WERI-Rb-1 (cell line): ENCODE measurements at places on chromosomes 6 and 20.
A peak's percentile ranks its signal among the peaks of the same experiment; 100 is the strongest.

DNA sequence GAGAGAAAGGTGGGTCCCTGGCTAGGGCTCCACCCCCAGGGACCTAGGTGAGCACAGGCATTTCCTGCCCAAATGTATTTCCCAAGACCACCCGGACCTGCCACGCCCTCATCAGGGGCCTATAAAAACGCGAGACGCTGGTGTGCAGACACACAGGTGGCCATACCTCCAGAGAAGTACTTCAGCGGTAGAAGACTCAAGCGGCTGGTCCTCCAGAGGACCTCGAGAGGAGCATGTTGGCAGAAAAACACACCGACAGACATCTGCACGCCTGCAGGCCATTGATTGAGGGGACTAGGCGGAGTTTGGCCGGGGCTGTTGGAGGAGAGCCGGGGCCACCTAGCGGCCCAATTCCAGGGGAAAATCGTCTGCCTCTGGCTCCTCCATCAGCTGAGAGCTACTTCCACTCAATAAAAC, 695.8 kb upstream of the MMS22L start:
- no peak for DNase-seq

- DNase-seq: no peak
These were observed 36.6 kb downstream of the NSFL1C start for GRCh38 chr20:1430004-1430451.

- no peak for DNase-seq
These were observed 184.1 kb upstream of the GMDS start for GRCh38 chr6:2429460-2429859.

DNA sequence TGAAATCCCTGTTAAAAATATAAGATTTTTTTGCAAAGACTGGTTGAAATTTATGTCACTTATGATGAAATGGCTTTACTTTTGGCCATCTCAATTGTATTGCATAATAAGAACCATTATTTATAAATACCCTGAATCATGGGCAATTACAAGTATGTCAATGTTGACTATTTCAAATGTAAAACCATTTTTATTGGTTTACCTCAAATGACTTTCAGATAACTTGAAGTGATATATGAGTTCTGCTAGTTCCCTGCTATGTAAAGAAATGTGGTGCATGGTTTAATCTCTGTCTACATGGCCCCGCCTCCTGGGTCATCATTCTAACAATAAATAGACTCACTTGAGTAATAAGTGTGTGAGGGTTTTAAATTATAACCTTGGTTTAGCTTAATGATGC, 275.6 kb upstream of the PREP start:
- no peak for DNase-seq

- DNase-seq: no peak
These were observed 68.6 kb upstream of the FYN start for GRCh38 chr6:111941686-111942330.

GRCh38 chr6:160765412-160765811, 63.4 kb downstream of the PLG start:
- DNase-seq: no peak

DNA sequence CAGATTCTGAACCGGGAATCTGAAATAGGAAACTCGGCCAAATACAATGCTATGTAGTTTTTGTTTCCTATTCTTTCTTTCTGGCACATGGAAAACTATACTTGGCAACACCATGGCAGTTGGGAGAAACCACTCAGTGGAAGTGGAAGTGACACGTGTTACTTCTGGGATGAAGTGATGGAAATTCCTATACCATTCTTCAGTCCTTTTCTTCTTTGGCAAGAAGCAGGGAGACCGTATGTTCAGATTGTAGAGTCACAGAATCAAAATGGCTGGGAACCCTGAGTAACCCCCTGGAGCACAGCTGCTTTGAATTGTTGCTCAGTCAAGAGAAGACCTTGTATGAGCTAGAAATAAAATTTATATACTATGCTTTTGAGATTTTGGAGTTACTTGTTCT, 18.8 kb upstream of the TINAG start:
- DNase-seq: no peak

DNA sequence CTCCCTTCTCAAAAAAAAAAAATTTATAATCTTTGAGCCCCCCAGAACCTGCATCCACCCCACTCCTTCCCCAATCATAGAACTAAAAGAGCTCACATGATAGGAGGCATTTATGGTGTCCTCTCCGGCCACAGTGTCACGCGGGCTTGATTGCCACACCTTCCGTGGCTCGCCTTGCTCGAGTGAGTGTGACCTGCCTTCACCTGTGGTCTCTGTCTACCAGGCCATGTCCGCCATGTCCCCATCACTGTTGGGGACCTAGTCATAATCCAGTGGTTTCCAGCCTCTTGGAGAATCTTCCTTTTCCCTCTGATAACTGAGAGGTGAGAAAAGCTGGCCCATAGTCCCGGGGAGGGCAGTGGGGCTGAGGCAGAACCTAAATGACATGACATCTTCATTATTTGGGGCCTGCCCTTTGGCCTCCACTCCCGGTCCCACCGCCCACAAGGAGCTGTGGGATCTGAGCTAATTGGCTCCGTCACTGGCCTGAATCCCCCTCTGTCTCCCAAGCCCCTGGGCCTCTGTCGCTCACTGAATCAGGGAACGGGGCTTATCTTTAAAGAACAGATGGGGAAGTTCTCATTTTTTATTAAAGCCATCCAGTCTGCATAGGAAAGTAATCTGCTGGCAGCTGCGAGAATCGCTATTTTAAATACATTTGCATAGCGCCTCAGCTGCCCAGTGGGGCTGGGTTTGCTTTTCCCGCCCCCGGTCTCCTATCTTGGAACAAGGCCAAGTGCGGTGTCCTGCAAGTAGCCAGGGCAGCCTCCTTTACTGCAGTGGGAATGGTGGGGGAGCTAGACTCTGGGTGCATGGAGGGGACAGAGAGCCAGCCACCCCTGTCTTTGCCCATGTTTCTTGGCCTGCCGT, 197.6 kb upstream of the PMEPA1 start:
- peak; percentile 74 for DNase-seq

DNA sequence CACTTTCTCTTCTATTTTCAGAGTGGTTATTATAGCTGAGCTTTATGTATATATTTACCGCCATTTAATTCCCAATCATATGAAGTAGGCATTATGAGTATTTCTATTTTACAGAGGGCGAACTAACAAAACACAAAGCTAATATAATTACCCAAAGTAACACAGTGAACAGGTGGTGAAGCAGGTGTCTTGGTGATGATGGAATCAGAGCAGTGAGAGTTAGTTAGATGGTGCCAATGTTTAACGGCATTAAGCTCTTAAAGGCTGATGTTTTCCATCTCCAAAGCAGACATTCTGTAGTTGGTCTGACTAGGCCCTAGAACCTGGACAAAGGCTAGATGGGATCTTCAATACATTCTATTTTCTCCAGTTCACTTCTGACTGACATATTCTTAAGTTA, 551.1 kb upstream of the SYNCRIP start:
- DNase-seq: no peak

DNA sequence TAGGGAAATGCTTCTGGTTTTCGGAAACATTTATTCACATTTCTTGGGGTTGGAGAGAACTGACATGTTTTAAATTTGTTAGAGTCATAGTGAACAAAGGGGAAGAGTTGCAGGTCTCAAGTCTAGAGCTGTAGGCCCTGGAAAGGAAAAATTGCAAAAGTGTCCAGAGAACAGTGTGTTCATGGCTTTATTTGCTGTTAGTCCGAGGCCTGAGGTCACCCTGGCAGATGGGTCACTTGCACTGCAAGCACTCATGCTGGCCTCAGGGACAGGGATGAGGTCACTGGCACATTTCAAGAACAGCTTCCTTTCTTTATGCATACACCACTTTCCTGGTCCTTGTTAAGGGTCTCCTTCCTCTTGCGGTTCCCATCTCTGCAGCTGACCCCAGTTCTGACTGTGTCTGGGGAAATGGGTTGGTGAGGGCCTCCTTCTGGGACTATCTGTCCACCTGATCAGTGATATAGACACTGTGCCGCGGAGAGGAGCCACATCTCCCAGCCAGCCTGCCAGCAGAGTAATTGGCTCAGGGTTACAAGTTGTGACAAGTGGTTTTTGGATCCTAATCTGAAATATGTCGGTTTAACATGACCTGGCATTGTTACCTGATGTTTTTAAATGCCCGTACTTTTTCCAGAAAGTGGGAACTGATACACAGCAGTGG, 194.0 kb downstream of the EYA4 start:
- no peak for DNase-seq

GRCh38 chr6:133833949-133834359, 55.0 kb upstream of the TCF21 start:
- DNase-seq: no peak
